ENCODE measurements at places on chromosomes 12 and 14. TPM values are rescaled to one million over a fixed set of nuclear protein-coding genes. Genes with fewer than 3 reads are reported as not detected.
A peak's percentile ranks its signal among the peaks of the same experiment; 100 is the strongest.

GLS2 gene
- 0.94 TPM for total RNA-seq

MGAT4C gene
- 1.2 TPM for total RNA-seq

TSPAN19 gene
- not detected for total RNA-seq

DNA sequence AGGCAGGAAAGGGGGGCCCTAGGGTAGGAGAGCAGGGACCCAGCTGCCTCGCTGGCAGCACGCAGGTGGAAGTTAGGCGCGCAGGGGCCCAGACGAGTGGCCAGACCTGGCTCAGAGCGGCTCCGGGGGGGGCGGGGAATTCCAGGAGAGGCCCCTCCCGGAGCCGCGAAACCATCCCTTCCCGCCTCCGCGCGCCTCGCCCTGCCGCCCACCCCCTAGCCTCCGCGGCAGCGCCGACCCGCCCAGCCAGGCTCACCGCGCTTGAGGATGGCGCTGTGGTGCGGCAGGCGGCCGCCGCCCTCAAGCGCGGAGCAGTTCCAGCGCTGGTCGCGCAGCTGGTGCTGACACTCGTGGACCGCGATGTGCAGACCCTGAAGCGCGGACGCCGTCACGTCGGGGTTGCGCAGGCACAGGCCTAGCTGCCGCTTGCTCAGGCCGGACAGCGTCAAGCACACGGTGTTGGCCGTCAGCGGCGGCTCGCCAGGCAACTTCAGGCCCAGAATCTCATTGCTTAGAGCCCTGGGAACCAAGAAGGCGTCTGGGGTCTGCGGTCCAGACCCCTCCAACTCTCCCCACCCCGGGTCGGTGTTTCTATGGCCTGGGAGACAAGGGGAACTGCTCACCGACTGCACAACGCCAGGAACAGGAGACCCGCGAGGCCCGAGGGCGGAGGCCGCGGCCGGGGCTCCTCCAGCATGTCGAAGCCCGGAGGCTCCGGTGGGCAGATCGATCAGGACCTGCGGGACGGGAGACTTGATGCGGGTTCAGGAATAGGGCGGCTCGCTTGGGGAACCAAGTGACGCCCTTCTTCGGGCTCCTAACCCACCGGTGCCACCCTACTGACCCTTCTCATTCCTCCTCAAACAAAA, 1.5 kb downstream of the WNT10B start:
- H3K36me3 ChIP-seq: no peaks in the 10 kb centered on the region
- H3K4me3 ChIP-seq: no peak overlapping the region
- no peak overlapping the region for H3K27ac ChIP-seq
- peaks cover 79% of the 10 kb centered on the region for H3K27me3 ChIP-seq
- H3K4me1 ChIP-seq: peaks cover 33% of the 10 kb centered on the region
- no peak for DNase-seq

DNA sequence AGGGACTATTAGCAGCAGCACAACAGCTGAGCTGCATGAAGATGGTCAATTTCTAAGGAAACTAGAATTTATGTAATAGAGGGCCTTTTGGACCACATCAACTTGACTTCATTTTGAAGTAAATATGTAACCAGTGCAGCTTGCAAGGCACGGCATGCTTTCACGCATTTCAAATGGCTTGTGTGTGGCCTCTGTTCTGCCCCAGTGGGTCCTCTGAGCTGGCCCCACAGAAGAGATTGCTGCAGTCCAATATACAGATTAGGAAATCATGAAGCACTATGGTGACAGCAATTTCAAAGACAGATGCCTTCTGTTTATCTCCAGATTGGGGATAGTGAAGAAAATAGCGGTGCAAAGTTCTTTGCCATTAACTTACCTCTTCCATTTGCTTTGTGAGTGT, 101.4 kb downstream of the PDZRN4 start:
- H3K36me3 ChIP-seq: no peaks in the 10 kb centered on the region
- no peak overlapping the region for H3K27ac ChIP-seq
- DNase-seq: no peak

RNF212B gene
- total RNA-seq: not detected

TUBA1C gene
- total RNA-seq: 408 TPM

DNA sequence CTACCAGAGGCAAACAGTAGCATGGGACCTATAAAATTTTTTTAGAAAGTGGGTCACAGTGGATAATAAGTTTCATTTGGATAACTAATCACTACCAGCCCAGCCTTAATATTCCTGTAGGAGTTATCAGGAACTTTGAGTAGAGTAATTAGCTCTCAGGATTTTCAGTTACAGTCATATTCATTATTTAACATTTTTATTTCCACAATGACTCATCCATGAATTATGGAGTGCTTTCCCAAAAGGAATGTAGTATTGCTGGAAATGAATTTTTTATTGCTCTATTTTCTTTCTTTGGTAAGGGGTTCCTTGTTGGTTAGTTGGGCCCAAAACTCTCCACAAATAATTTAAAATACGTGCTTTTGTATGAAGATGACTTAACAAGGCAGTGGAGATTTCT, 53.7 kb downstream of the ERC1 start:
- no peaks in the 10 kb centered on the region for H3K27me3 ChIP-seq
- peak; percentile 55 for DNase-seq
- peaks cover 9% of the 10 kb centered on the region for H3K4me1 ChIP-seq
- no peak overlapping the region for H3K27ac ChIP-seq
- H3K36me3 ChIP-seq: no peaks in the 10 kb centered on the region

IGF1 gene
- 1.9 TPM for total RNA-seq

GRCh38 chr12:62350554-62350953, 90.3 kb downstream of the USP15 start:
- H3K27ac ChIP-seq: no peak overlapping the region
- H3K4me1 ChIP-seq: peaks cover 10% of the 10 kb centered on the region
- peaks cover 4% of the 10 kb centered on the region for H3K36me3 ChIP-seq
- no peaks in the 10 kb centered on the region for H3K27me3 ChIP-seq
- no peak for DNase-seq
- H3K4me3 ChIP-seq: no peak overlapping the region

- no peaks in the 10 kb centered on the region for H3K27me3 ChIP-seq
- no peak overlapping the region for H3K27ac ChIP-seq
- H3K4me1 ChIP-seq: no peaks in the 10 kb centered on the region
- H3K4me3 ChIP-seq: no peak overlapping the region
Measured at GRCh38 chr12:106223485-106224354, 24.1 kb downstream of the CKAP4 start.

DNA sequence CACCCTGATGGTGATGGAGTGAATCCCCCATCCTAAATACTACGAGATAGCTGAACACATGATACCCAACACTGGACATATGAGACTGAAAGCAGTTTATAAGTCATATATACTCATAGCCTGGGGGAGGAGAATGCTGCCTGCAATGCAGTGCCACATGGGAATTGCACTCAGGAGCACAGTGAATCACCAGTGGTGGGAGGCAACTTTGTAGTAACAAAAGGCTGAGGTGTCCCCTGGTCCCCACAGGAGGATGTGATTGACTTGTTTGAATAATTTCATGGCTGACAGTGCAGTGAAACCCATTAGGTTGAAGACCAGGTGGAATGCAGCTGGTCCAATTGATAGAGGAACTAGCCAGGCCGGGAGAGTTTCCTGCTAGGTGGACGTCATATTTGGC, 20.2 kb downstream of the CCDC38 start:
- no peaks in the 10 kb centered on the region for H3K36me3 ChIP-seq
- H3K4me3 ChIP-seq: no peak overlapping the region
- H3K4me1 ChIP-seq: no peaks in the 10 kb centered on the region
- H3K27ac ChIP-seq: no peak overlapping the region
- DNase-seq: peak; percentile 2
- H3K27me3 ChIP-seq: peaks cover 7% of the 10 kb centered on the region

- H3K27me3 ChIP-seq: no peaks in the 10 kb centered on the region
- no peak for DNase-seq
- no peaks in the 10 kb centered on the region for H3K4me1 ChIP-seq
- no peak overlapping the region for H3K27ac ChIP-seq
- H3K36me3 ChIP-seq: peaks cover 72% of the 10 kb centered on the region
Measured at GRCh38 chr12:104340925-104341611, 37.5 kb downstream of the EID3 start.

DNA sequence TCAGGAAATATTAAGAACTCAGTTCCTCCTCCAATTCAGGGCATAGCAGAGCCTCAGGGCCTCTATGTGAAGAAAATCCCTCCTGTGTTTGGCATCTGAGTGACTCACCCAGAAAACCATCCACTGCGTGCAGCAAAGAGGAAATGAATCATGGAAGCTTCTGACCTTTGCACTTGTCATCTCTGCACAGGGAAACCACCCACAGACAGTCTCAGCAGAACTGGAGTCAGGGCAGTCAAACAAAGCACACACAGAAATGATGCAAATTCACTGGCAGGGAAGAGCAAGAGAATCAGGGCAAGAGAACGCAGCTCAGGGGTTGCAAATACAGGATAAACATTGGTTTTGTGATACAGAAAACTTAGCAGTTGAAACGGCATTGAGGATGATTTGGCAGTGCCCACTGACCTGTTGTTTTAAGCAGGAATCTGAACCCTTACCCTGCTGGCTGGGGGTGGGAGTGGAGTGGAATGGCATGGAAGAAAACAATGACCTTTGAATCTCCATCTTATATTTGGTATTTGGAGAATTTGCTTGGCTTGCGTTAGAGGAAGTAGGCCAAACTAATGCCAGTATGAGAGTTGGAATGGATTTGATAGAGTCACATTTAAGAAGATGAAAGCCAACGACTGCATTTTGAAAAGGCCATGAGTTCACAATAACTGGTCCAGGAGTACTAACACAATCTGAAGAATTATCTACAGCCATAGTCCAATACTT, 53.5 kb downstream of the PHLDA1 start:
- H3K27me3 ChIP-seq: no peaks in the 10 kb centered on the region
- peak overlapping the region; percentile 96 for H3K27ac ChIP-seq
- no peak overlapping the region for H3K4me3 ChIP-seq
- no peaks in the 10 kb centered on the region for H3K36me3 ChIP-seq
- H3K4me1 ChIP-seq: peaks cover 25% of the 10 kb centered on the region
- peak; percentile 100 for DNase-seq

DNA sequence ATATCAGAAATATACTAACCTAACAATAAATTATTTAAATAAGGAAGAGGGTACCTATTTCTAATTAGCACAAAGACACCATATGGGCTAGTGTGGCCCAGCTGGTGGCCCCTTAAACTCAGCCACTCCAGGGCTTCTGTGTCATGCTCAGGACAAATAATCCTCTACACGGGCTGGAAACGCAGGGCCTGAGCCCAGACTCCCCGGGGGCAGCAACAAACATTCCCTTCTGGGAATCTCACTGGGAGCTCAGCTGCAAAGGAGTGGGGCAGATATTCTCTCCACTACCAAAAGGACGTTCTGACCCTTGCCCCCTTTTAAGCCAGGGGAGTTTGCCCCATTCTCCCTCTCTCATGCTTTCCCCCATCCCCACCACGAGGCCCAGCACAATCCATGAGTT, 43.7 kb upstream of the ELK3 start:
- no peaks in the 10 kb centered on the region for H3K27me3 ChIP-seq
- no peak overlapping the region for H3K4me3 ChIP-seq
- no peak overlapping the region for H3K27ac ChIP-seq
- H3K4me1 ChIP-seq: no peaks in the 10 kb centered on the region
- no peak for DNase-seq
- H3K36me3 ChIP-seq: no peaks in the 10 kb centered on the region

DNA sequence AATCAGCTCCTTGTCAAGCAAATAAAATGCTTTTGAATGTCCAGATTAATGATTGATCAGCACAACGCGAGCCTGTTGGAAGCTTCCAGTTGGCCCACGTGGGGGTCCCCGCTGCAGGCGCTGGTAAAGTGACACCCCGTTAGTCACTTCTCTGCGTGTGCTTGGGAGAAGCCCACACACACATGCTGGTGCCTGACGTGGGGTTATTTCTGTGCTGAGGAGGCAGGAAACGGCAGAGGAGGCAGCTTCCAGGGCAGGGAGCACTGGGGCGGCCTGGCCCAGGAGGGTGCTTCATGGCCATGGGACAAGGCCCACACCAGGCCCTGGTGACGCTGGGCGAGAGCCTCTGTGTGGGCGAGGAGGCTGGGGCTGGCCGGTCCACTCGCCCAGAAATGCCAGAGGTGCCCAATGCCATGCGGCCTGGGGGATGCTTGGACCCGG, 101.5 kb downstream of the KIF26A start:
- H3K4me3 ChIP-seq: no peak overlapping the region
- no peaks in the 10 kb centered on the region for H3K36me3 ChIP-seq
- no peak for DNase-seq
- H3K27ac ChIP-seq: no peak overlapping the region
- H3K27me3 ChIP-seq: no peaks in the 10 kb centered on the region

DNA sequence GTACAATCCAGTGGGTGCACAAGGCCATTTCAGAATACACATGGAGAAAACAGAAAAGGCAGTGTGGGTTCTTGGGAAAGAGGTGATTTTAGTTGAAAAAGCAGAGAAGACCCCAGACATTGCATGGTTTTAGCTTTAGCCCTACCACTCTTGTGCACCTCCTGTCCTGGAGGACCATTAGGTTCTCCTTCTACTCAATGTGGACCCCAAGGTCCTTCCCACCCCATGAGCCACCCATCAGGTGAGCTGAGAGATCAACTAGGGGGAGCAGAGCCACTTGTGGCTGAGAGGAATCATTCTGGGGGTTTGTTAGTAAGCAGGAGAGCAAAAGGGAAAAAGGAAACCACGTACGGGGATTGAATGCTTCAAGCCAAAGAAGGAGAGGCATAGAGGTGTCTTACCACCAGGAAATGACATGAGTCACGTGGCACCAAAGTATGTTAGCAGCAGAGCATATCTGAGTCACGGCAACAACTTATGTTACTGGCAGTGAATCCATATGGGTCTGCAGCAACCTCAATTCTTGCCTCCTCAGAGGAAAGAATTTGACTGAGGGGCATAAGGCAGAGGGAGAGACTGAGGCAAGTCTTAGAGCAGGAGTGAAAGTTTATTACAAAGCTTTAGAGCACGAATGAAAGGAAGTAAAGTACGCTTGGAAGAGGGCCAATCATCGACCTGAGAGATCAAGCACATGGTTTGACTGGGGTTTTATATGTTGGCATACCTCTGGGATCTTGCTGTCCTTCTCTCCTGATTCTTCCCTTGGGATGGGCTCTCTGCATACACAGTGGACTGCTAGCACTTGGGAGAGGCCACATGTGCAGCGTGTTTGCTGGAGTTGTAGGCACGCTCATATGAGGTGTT, 73.9 kb downstream of the HSD17B6 start:
- no peak overlapping the region for H3K4me3 ChIP-seq
- H3K4me1 ChIP-seq: peaks cover 7% of the 10 kb centered on the region
- no peaks in the 10 kb centered on the region for H3K27me3 ChIP-seq
- DNase-seq: peak; percentile 60
- H3K36me3 ChIP-seq: no peaks in the 10 kb centered on the region

DNA sequence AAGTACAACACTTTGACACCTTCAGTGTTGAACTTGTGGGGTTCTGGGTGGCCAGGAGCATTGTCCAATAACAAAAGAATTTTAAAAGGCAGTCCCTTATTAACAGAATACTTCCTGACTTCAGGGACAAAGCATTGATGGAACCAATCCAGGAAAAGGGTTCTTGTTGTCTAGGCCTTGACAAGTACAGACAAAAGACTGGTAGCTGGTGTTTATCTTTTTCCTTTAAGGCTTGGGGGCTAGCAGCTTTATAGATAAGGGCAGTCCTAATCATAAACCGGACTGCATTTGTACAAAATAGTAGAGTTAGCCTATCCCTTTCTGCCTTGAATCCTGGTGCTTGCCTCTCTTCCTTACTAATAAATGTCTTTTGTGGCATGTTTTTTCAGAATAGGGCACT, 27.4 kb downstream of the FAM177A1 start:
- no peak for DNase-seq
- no peak overlapping the region for H3K27ac ChIP-seq
- H3K36me3 ChIP-seq: peaks cover 23% of the 10 kb centered on the region
- H3K27me3 ChIP-seq: no peaks in the 10 kb centered on the region
- no peaks in the 10 kb centered on the region for H3K4me1 ChIP-seq
- no peak overlapping the region for H3K4me3 ChIP-seq

GRCh38 chr12:52156757-52157565, 34.9 kb downstream of the KRT80 start:
- H3K27ac ChIP-seq: no peak overlapping the region
- no peak for DNase-seq
- no peaks in the 10 kb centered on the region for H3K27me3 ChIP-seq
- H3K4me3 ChIP-seq: no peak overlapping the region
- no peaks in the 10 kb centered on the region for H3K36me3 ChIP-seq

SMIM41 gene
- 0.18 TPM for total RNA-seq
